ENCODE measurements at places on chromosomes 12 and 14. TPM values are rescaled to one million over a fixed set of nuclear protein-coding genes. Genes with fewer than 3 reads are reported as not detected.

- no peak for DNase-seq
These were observed 6.5 kb upstream of the PPFIBP1 start for GRCh38 chr12:27517546-27517945.

IGFBP6 gene
- 128 TPM for polyA plus RNA-seq

GRCh38 chr12:118330421-118331018 is 42.2 kb downstream of the TAOK3 start:
- no peak for DNase-seq

RAB35 gene
- polyA plus RNA-seq: 49.5 TPM

APOLD1 gene
- 0.44 TPM for polyA plus RNA-seq

TMEM119 gene
- not detected for polyA plus RNA-seq

PLEKHG7 gene
- polyA plus RNA-seq: not detected

IL31 gene
- not detected for polyA plus RNA-seq

PCK2 gene
- polyA plus RNA-seq: 20.7 TPM

DNA sequence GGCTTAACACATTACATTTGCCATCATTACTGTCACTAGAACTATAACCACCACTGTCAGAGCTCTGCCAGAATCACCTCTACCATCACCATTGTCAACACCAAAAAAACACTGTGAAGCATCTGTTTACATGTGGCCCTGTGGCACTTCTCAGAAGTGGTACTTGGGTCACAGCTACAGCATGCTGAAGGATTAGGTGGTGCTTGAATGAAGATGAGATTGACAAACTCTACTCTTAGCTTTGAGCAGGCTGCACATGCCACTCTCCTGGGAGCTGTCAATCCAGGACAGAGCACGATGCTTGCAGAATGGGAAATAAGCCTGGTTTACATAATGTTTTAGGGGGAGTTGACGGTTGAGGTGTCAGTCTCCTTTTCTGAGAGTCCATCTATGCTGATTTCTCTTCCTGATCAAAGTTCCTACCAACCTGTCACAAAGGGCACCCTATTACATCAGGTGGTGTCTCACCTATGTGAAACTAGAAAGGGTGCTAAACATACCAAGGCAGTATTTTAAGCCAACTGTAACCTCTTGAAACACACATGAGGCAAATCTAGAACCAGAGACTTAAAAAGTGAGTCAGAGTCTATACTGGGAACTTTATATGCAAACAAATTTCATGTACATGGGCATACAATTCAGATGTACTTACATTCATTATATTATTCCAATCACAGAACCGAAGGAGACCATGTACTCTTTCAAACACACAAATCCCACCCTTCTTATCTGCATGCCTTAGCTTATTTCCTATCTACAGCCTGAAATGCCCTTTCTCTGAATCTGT is 258.7 kb downstream of the EMP1 start:
- DNase-seq: no peak

- no peak for DNase-seq
These were observed 7.1 kb upstream of the SLCO1A2 start for GRCh38 chr12:21341769-21342168.

- DNase-seq: no peak
These were observed 140.7 kb upstream of the KITLG start for GRCh38 chr12:88720785-88721650.

- no peak for DNase-seq
These were observed 160.7 kb upstream of the TMTC1 start for GRCh38 chr12:29944269-29945000.

GRCh38 chr12:44246482-44247105 is 410.7 kb downstream of the TMEM117 start:
- DNase-seq: no peak

Measured in A549 (cell line).